Panc1 (cell line): ENCODE measurements at places on chromosomes 6 and 20. TPM values are rescaled to one million over a fixed set of nuclear protein-coding genes. Genes with fewer than 3 reads are reported as not detected.

Gene NKAPL
- total RNA-seq: not detected

- DNase-seq: no peak
Measured at GRCh38 chr6:84546427-84546914, 217.9 kb downstream of the TBX18 start.

Gene CALHM6
- total RNA-seq: not detected

- no peak for DNase-seq
Measured at GRCh38 chr6:87049779-87050178, 45.1 kb downstream of the CGA start.

Gene MATN4
- 0.15 TPM for total RNA-seq

Gene ADGRF5
- 0.18 TPM for total RNA-seq

DNA sequence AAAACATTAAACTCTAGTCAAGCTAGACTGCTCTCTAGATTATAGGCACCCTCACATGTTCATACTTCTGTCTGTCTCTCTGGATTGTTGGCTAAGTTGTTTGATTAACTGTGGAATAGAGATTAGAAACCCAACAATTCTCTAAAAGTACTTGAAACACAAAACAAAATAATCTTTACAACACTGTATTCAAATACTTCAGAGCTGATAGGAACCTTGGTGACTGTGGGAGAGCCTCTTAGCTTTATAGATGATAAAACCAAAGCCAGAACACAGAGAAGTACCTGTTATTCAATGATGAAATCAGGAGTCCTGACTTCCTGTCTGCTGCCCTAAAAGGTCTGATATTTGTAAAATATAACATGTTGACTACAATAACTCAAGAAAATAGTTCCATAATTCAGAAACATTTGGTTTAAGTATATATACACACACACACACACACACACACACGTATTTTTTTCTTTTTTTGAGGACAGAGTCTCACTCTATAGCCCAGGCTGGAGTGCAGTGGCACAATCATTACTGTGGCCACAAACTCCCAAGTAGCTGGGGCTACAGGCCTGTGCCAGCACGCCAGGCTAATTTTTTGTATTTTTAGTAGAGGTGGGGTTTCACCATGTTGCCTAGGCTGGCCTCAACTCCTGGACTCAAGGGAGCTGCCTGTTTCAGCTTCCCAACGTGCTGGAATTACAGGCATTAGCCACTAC is 222.0 kb downstream of the FUT9 start:
- no peak for DNase-seq

Gene HLA-DPB1
- 0.64 TPM for total RNA-seq

GRCh38 chr20:51413857-51414256 is 128.7 kb downstream of the NFATC2 start:
- DNase-seq: no peak

Gene DDX43
- total RNA-seq: 24.9 TPM

Gene TTK
- total RNA-seq: 35.5 TPM

- no peak for DNase-seq
Measured at GRCh38 chr6:63803371-63803770, 167.8 kb downstream of the PHF3 start.

GRCh38 chr6:20893412-20893811 is 359.2 kb downstream of the CDKAL1 start:
- DNase-seq: no peak

DNA sequence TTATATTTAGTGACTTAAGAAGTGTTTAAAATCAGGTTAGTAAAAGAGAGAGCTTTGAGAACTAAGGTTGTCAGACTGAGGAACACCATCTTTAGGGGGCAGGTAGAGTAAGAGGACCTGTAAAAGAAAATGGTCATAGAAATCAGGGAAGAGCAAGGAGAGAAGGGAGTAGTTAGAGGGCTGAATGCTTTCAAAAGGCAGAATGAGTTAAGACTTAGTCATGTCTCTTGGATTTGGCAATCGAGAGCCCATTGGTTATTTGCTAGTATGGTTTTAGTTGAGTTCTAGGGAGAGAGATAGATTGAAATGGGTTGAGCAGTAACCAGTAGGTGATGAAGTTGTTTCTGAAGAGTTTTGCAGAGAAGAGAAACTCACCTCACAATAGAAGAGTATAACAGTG is 51.1 kb downstream of the RALGAPB start:
- no peak for DNase-seq

GRCh38 chr6:148134592-148134991 is 208.0 kb upstream of the SASH1 start:
- no peak for DNase-seq

- no peak for DNase-seq
Measured at GRCh38 chr6:31972709-31973350, 892 bp upstream of the DXO start.
